Activated naive CD8-positive, alpha-beta T cell treated with anti-CD3 and anti-CD28 coated beads for 36 hours (primary cell): ENCODE measurements at places on chromosomes 4 and X. TPM values are rescaled to one million over a fixed set of nuclear protein-coding genes. Genes with fewer than 3 reads are reported as not detected.

The F8 gene
- total RNA-seq, result 4.3 TPM

- DNase-seq, result no peak
Measured at GRCh38 chr4:68176500-68176899, 46.8 kb upstream of the TMPRSS11F start.

- DNase-seq, result no peak
Measured at GRCh38 chrX:66684196-66684595, 45.3 kb upstream of the EDA2R start.

DNA sequence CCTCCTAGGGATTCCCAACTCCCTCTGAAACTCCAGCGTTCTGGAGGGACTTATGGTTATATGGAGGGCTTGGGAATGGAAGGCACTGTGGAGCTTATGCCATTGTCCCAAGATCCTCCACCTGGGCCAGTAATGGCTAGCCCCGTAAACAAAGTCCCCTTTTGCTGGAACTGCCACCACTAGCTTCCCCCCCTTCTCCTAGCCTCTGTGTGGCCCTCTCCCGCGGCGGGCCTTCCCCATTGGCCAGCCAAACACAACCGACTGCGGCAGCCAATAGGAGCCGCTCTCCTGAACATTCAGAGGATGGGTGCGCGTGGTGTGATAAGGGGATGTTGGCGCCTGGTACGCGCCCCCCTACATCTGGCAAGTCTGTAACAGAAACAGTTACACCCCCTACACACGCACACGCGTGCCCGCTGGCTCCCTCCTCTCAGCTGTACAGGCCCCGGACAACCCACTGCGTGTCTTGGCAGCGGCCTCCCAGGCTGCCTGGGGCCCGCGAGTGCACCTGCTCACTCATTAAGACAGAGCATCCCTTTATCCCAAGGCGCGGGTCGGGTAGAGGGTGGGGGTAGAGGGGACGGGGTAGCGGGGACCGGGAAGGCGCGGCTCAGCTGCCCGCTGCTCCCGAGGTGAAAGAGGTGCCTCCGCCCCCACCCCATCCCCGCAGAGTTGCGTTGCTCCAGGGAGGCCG is 863 bp upstream of the RAB33A start:
- peak; percentile 76 for DNase-seq
